Activated CD8-positive, alpha-beta T cell treated with anti-CD3 and anti-CD28 coated beads, Interleukin-2, amount 10 ng/mL, durations not matched to agents 7 days and 5 days (primary cell): ENCODE measurements at places on chromosomes 6 and 20. TPM values are rescaled to one million over a fixed set of nuclear protein-coding genes. Genes with fewer than 3 reads are reported as not detected.

GRCh38 chr6:169115632-169116031, 138.0 kb downstream of the THBS2 start:
- no peaks in the 10 kb centered on the region for H3K36me3 ChIP-seq
- no peak overlapping the region for H3K4me3 ChIP-seq
- H3K27ac ChIP-seq, result no peak overlapping the region
- peaks cover 2% of the 10 kb centered on the region for H3K27me3 ChIP-seq

Gene SMIM28
- total RNA-seq, result not detected

GRCh38 chr6:8336406-8337057, 98.8 kb downstream of the SLC35B3 start:
- H3K27ac ChIP-seq, result no peak overlapping the region
- H3K27me3 ChIP-seq, result no peaks in the 10 kb centered on the region
- H3K4me3 ChIP-seq, result no peak overlapping the region
- no peaks in the 10 kb centered on the region for H3K4me1 ChIP-seq

DNA sequence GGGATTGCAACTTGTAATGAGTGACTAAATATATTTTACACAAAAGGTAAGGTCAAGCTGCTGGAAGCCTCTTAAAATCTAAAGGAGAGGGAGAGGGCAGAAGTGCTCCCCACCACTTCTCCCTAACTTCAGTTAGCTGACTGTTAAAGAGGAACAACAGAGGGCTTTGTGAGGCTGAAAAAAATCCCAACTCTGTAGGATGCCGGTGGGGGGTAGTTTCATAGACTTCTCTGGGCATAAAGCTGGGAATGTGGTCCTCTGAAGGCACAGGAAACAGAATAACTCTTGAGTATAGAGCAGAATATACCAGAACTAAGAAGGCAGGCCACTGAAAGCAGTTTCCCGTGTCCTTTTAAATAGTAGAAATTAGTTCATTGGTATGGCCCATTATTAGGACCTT, 71.6 kb downstream of the KIF6 start:
- no peaks in the 10 kb centered on the region for H3K4me1 ChIP-seq
- no peak for DNase-seq
- no peak overlapping the region for H3K4me3 ChIP-seq
- no peaks in the 10 kb centered on the region for H3K36me3 ChIP-seq
- H3K27ac ChIP-seq, result no peak overlapping the region
- peaks cover 6% of the 10 kb centered on the region for H3K27me3 ChIP-seq
